ENCODE measurements at places on chromosomes 16 and 17. TPM values are rescaled to one million over a fixed set of nuclear protein-coding genes. Genes with fewer than 3 reads are reported as not detected.

Gene CSF3
- 0.37 TPM for total RNA-seq

Gene IL21R
- 4.8 TPM for total RNA-seq

Gene TNP2
- not detected for total RNA-seq

Gene RNF222
- total RNA-seq: not detected

Gene PABPN1L
- total RNA-seq: not detected

Gene CTF1
- 1.7 TPM for total RNA-seq

Gene ENPP7
- not detected for total RNA-seq

Gene PPY
- not detected for total RNA-seq

Gene FOXJ1
- total RNA-seq: not detected

Gene DRC3
- total RNA-seq: 0.55 TPM

Gene CD300E
- not detected for total RNA-seq

Gene MEIOB
- not detected for total RNA-seq

Gene HS3ST3B1
- 3.5 TPM for total RNA-seq

Gene MMP25
- under 0.01 TPM for total RNA-seq

Gene KRTAP4-3
- total RNA-seq: not detected

Gene SMURF2
- 95.6 TPM for total RNA-seq

Gene CCL2
- 57.9 TPM for total RNA-seq

Gene PLA2G10
- total RNA-seq: not detected

Gene NPTX1
- total RNA-seq: 1.7 TPM

Gene CD79B
- total RNA-seq: 0.43 TPM

Gene CHST4
- total RNA-seq: not detected

Gene TGFB1I1
- total RNA-seq: 23.3 TPM

Gene COQ7
- total RNA-seq: 21.1 TPM

Gene CCL3
- not detected for total RNA-seq

Gene CACNG5
- not detected for total RNA-seq

Gene CES5A
- not detected for total RNA-seq

Gene RASL10B
- 7.3 TPM for total RNA-seq

Gene CRYBA1
- total RNA-seq: not detected

Gene TM4SF5
- not detected for total RNA-seq

Gene ESRP2
- 0.09 TPM for total RNA-seq

Gene LGALS3BP
- 334 TPM for total RNA-seq
